ENCODE measurements at places on chromosomes 7 and 10.

DNA sequence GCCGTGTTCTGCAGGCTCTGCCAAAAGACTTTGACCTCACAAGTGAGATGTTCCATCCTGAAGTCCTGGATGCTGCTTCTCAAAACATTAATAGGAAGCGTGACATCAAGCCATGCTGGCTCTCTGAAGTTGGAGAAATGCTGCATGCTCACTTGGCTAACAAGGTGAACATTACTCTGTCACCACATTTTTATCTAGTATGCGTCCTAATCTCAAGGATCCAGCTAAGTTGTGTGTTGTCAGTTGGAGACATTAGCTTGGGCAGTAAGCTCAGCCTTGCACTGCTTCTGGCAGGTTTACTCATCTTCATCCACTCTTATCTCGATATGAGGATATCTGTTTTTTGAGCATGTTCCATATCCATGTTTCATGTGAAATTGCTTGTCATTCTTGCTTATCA, 165.2 kb downstream of the SDK1 start:
- no peak for DNase-seq

GRCh38 chr7:24038993-24039392, 245.0 kb upstream of the NPY start:
- no peak for DNase-seq

DNA sequence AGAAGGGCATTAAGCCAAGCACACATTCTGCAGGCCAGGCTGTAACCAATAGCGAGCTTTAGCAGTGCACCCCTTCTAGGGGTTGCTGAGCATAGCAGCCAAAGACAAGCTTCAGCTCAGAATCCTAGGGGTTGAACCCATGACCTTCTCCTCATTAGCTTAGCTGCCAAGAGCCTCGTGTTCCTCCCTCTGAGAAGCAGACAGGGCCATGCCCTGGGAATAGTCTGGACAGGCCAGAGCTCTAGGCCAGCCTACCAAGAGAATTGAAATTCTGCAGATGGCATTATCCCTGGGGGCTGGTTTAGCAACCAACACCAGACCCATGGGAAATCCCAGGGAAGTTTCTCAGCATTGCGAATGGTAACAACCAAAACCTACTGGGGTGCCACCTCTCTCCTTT, 77.2 kb downstream of the PLXNA4 start:
- DNase-seq = no peak

- DNase-seq = no peak
Measured at GRCh38 chr10:122097935-122098334, 109.0 kb downstream of the TACC2 start.

DNA sequence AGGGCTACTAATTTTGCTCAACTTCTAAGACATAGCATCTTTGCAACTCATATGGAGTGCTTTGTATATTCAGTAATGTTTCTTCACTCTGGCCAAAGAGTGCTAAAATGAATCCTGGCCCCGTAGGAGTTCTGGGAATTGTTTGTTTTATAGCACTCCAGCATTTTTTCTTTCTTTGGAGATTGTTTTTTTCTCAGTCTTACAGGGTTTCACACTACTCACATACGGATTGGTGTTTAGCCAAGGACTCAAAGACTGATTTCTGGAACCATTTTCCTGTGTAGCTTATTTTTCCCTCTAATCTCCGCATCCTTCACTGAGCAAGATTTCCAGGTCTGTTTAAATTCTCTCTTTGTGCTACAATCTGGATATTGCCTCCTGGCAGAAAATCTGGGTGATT, 6.4 kb downstream of the TAS2R41 start:
- DNase-seq = no peak

- no peak for DNase-seq
Measured at GRCh38 chr7:19290066-19290465, 144.8 kb upstream of the FERD3L start.

DNA sequence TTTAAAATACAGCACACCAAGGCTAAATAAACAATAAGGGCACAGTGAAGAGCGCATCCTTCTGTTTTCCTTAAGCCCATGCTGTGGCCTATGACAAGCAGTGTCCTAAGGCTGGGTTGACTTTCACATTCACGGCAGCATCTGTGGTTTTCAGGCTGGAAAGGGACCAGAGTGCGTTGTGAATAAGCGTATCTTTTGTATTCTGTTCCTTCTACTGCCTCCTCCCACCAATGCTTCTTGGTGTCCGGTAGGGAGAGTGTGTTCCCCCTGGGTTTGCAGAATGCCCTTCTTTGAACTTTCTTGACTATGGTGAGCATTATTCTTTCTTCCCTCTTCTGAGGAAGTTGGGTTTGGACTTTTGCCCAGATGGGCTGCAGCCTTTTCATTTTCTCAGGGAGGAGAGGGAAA, 73.6 kb downstream of the ABCA13 start:
- DNase-seq = no peak

DNA sequence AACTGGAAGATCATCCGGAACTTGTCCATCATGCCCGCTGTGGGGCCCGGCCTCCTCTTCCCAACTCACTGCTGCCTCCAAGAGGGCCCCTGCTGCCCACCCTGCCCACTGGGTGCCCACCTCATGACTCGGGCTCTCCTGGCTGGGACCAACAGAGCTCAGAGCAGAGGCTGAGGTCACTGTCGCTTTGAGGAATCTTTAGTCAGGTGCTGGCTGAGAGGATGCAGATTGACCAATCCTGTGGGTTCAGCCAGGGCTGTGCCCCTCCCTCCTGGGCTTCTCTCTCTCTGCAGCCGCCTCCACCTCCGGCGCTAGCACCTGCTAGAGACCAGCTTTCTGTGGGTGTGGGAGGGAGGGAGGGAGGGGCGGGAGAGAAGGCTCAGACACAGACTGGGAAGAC, at the start of gene CALHM1:
Gene CALHM1 (minus strand): TSS at position 181 of the 400 bp plus-strand sequence. CDS start 149 bp downstream, at position 32.
- DNase-seq = no peak

GRCh38 chr10:67883710-67884312, 645 bp upstream of the SIRT1 start:
- no peak for DNase-seq

- no peak for DNase-seq
Measured at GRCh38 chr10:99343262-99343661, 14.1 kb downstream of the CNNM1 start.

GRCh38 chr10:75648854-75649253, 217.4 kb downstream of the LRMDA start:
- DNase-seq = no peak

DNA sequence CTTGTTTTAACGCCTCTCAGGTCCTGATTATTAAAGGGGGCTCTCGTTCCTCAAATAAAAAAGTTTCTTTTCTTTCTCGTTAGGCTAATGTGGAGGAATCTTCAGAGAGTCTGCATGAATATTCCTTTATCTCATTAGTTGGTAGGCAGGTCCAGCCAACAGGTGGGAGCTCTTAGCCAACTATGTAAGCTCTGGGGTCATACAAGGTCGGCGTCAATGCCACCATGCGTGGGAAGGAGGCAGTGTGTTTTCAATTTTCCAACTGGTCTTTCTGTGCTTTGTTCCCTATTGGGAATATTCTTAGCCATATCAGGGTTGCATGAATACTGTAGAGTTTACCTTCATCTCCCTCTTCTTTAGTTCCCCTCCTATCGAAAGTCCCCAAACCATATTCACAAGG, 118.5 kb upstream of the SVIL start:
- no peak for DNase-seq

DNA sequence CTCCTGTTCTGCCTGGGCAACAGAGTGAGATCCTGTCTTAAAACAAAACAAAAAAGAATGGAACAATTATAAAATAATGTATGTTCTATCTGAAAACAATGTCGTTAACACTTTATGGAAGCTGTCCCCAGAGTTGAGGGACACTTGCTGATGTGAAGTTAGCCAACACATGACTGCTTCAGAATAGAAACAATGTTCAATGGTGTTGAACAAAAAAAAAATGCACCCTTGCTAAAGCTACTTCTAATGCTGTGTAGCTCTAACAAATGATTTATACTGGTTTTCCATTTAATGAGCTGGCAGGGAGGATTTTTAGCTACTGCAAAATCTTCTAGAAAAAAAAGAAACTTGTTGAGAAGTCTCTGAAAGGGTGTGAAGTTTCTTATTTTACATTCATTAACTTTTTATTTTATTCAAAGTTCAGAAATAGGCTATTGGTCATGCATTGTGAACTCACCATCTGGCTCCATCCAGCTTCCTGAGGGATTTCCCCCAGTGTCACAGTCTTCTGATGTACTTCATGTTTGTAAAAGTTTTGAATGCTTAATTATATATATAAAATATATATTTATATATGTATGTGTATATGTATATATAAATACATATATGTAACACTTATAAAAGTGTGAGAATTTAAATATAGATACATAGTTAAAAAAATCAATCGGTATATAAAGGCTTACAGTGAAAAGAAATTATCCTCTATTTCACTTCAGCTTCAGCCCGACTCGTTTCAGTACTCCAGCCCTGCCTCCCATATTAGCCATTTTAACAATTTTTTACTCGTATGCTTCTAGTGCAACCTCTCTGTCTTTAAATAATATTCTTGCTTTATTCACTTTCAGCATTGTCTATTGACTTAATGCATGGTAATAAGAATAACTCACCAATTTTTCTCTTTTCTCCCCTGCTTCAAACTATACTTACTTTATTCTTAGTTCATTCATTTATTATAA, 35.0 kb downstream of the HDAC9 start:
- no peak for DNase-seq

- no peak for DNase-seq
Measured at GRCh38 chr7:80623503-80624252, 14.8 kb upstream of the CD36 start.

DNA sequence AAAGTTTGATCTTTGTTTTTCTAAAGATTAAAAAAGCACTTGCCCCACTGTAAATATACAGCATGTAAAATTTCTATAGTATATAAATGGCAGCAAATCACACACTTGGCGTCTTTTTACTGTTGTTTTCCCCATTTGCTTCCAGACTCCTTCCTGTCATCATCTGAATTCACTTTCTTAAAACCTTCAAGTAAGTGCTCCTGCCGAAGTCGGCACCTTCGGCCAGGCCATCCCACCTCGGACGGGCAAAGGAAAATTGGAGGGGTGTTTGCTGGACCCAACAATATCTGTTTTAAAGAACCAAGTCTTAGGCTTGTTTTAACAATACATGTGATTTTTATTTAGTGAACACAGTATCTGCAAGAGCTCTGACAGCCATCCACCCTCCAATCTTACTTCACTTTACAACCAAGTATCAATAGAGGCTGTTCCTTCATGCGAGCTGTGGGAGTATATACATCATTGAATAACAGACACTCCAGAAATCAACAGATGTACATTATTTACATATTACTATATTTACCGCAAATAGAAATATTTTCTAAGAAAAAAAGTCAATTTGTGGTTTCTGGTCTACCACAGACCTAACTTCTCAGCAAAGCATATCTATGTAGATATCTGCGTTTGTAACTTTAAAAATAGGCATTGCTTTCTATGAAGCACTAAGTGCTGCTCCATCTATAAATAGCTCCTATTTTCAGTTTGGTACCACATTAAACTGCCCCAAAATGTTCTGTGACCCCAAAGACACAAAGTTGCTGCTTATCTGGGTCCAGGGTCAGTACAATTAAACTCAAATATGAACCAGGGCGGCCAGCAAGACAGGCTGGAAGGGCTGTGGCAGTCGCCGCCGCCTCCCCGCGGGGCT, 110.7 kb downstream of the CYTH3 start:
- DNase-seq = no peak

GRCh38 chr10:71916827-71917226, 47.4 kb upstream of the CHST3 start:
- no peak for DNase-seq

- DNase-seq = no peak
Measured at GRCh38 chr7:74013539-74014272, 14.3 kb upstream of the ELN start.

- no peak for DNase-seq
Measured at GRCh38 chr7:20269726-20270125, 52.5 kb upstream of the MACC1 start.

GRCh38 chr10:73485320-73485719, 10.5 kb downstream of the PPP3CB start:
- no peak for DNase-seq

GRCh38 chr7:116653204-116653603, 18.8 kb upstream of the MET start:
- no peak for DNase-seq

GRCh38 chr7:72781161-72781560, 46.8 kb downstream of the TYW1B start:
- no peak for DNase-seq

DNA sequence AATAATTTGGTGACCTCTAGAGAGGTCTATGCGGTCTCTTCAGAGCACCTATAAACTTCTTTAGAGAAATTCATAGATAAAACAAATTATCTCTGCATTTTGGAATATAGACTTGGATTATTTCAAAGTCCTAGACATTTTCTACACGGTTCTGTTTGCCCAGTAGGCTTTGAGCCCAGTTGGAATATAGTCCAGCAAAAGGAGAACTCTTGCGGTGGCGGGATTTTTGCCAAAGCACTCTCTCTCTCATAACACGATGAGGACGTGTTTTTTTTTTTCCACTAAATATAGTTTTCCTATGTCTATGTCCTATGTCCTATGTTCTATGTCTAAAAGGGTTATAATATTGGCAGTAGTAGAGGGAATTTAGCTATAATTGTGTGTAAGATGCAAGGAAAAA, 164.9 kb upstream of the AGR3 start:
- DNase-seq = no peak

- no peak for DNase-seq
Measured at GRCh38 chr10:102679596-102679995, 34.6 kb downstream of the ARL3 start.

DNA sequence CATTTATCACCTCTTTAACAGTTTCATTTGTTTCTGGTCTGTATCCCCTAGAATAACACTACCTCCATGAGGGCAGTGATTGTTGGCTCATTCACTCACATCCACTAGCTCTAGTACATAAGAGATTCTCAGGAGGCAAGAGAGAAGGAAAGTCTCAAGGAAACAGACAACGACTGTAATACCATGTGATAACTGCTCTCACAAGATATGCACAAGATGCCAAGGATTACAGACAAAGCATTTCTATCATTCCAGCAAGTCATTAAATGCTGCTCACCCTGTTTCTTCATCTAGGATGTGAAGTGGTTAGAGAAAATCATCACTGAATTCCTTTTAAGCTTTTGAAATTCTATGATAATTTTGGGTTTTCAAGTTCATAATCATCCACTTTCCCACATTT, 115.3 kb downstream of the HIBADH start:
- no peak for DNase-seq

- DNase-seq = no peak
Measured at GRCh38 chr7:101093906-101094305, 8.6 kb downstream of the TRIM56 start.

- DNase-seq = peak; percentile 52
Measured at GRCh38 chr10:88389456-88389855, 193.7 kb downstream of the RNLS start.

GRCh38 chr10:13891128-13892000, 304.6 kb downstream of the PRPF18 start:
- no peak for DNase-seq

Data from activated CD4-positive, alpha-beta T cell treated with anti-CD3 and anti-CD28 coated beads, Interleukin-2, Interleukin-6, amounts not matched to agents 100 ng/mL and 50 ng/mL, durations not matched to agents 16 hours and 8 hours (primary cell).